ENCODE measurements at places on chromosomes 3 and 15.

- ATAC-seq: no peak
Observed at GRCh38 chr3:150631515-150632221, 28.5 kb downstream of the SELENOT start.

DNA sequence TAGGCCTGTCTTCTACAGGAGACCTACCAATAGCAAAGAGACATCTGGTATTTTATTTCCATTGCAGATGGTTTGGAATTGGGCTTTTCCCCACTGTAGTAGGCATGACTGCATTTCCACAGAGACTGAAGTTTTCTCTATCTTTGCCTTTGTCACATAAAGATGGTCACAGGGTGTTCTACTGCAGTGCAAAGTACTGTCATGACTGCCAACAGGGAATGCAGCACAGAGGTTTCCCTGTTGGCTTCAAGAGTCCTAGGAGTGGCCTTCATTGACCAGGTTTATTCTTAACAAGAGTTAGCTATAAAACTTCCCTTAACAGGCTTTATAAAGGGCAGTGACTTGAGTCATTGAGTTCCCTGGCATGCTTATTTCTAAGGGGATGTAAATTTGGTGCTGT lies 36.8 kb upstream of the TM4SF4 start:
- ATAC-seq: no peak

GRCh38 chr3:171142985-171143384 lies 116.5 kb upstream of the SLC2A2 start:
- no peak for ATAC-seq

DNA sequence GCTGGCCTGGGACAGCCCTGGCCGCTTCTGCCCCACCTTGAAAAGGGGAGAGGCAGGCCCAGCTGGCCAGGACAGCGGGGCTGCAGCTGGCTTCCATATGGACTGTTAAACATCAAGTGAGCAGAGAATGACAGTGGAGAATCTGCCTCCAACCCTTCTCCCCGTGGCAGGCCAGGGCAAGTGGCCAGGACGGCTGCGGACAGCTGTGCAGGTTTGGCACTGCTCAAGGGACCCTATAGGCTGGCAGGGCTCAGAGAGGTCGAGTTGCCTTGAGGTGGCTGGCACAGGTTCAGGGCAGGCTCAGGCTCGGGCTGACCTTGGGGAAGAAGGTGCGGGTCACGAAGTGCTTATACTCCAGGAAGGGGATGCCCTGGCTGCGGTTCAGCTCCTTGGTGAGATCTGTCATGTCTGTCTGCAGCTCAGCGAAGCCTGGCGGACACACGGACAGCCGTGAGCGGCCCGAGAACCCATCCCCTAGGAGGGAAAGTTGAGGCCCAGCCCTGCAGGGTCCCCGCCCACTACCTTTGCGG lies 24.3 kb downstream of the H1-8 start:
- no peak for ATAC-seq

DNA sequence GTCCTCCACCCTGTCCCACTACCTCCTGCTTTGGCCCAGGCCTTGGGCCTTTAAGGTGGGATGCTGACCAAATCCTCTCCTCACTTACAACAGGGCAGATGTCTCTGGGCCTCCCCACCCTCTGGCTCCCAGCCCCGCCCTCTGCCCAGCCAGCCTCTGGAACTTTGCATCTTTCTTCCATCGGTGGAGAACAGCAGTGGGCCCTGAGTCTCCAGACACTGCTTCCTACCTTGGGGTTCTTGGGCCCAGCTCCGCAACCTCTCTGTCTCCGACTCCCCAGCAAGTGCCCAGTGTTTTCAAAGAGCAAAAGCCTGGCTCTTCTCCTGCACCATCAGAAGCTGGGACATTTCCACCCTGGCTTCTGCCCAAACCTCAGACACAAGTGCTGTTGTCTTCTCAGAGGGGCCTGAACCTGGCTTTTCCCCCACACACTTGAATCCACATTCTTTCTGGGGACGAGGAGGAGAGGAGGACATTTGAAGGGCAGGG lies 33.1 kb downstream of the MRAS start:
- no peak for ATAC-seq

GRCh38 chr15:40102897-40103858 lies 5.5 kb downstream of the BMF start:
- peak; percentile 59 for ATAC-seq

Measured in esophagus mucosa (tissue), 1 donor.